Cortex of kidney (tissue), 1 donor: ENCODE measurements at places on chromosomes 7 and 10.

GRCh38 chr10:25561758-25562157 is 372.3 kb upstream of the MYO3A start:
- no peak for DNase-seq

- DNase-seq, result no peak
These were observed 48.6 kb downstream of the MCU start for GRCh38 chr10:72740528-72740927.

DNA sequence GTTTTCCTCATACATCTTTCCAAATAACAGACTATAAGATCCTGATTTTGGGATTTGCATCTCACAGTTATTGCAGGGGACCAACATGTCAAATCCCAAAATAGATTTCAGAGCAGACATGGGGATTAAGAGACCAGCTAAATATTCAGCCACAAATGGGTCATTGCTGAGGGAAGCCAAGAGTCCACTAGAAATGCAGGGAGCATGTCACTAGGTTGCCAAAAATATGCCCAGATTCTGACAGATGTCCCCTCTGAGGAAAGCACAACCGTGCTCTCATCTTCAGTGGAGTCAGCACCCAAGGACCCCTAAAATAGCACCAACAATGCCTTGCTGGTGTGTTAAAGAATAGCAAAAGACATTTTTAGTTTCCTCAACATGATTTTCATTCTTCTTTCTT is 56.2 kb upstream of the AGK start:
- DNase-seq, result no peak

DNA sequence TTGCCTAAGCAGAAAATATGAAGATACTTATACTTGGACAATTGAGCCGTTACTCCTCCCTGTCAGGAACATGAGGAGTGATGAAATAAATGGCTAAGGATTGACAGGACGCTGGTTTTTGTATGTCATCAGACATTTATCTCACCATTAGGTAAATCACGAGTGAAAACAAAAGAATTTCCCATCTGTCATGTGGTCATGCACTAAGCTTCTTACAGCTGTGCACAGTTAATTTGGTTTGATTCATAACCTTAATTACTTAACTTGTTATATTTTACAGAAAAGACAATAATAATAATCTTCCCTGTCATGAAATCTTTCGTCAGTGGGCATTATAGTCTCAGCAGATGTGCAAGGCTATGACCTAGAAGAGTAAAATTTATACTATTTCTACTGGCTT is 266.5 kb downstream of the HGF start:
- no peak for DNase-seq

DNA sequence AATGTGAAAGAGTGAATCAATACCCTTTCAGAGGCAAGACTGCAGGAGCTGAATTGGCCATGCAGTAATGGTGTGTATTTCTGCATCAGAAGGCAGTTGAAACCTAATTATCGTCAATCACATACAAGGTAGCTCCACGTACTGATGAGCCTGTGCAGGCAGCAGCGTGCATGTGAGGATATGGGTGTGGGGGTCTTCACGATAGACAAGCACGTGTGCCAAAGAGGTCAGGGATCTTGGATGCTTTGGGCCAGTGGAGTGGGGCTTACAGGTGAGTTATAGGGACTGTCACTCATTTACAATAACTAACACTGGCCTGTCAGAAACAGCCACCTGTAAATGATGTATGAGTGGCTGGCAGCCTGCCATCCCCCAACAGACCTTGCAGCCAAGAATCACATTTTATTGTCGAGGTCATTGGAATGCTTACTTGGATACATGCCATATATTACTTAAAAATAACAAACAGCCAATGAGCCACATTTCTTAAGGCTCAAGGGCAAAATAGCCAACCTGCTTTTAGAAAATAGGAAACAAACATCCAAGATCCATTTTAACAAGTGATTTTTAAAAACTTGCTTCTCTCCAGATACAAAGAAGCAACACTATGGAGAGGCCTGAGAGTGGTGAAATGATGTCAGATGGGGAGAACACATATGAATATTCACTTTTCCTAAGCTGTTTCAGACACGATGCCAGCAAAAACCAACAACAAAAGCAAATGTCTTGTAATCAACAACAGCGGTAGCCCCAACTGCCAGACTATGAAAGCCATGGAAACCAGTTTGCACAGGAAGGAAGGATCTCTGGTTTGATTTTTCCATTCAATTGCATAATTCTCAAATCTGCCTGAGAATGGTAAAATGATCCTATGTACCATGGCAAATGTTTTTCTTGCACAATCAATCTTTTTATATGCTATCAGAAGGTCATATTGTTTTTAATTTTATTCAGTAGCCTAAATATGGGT is 210.7 kb downstream of the SKAP2 start:
- DNase-seq, result no peak

DNA sequence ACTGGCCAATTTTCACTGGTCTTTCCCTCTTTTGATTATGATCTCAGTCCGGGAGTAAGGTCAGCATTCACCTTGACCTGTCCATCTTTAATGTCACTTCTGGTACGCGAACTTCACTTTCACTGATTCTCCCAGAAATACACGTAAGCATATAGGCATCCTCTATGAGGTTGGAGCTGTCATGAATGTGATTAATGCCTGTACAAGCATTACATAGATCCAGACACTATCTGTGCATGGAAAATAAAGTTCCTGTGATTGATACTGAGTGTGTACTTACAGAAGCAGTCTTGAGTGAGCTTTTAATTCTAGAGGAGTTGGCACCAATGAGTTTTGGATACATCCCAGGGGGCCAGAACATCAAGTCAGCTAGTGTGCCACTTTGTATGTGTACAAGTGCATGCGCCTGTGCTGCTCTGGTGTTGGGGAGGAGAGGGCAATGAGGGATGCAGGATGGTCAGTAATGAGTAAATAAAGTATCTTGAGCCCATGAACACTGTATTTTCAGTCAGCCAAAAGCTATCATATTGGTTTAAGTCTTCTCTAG is 6.0 kb downstream of the PTPRZ1 start:
- no peak for DNase-seq

GRCh38 chr7:37070471-37070870 is 346.2 kb upstream of the AOAH start:
- DNase-seq, result no peak

DNA sequence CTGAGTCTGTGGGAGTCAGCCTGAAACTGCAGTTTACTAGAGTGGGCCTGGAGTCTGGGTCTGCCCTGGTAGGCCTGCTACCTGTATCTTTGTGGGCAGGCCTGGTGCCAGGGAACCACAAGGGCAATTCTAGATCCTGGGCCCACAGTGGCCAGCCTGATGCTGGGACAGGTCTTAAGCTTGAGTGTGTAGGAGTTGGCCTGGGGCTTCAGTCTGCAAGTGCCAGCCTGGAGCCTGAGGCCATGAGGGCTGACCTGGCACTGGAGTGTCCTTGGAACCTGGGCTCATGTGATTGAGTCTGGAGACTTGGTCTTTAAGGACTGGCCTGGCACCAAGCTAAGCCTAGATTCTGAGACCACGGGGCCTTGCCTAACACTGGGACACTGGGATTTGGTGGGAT is 245.7 kb upstream of the TEX47 start:
- DNase-seq, result no peak

DNA sequence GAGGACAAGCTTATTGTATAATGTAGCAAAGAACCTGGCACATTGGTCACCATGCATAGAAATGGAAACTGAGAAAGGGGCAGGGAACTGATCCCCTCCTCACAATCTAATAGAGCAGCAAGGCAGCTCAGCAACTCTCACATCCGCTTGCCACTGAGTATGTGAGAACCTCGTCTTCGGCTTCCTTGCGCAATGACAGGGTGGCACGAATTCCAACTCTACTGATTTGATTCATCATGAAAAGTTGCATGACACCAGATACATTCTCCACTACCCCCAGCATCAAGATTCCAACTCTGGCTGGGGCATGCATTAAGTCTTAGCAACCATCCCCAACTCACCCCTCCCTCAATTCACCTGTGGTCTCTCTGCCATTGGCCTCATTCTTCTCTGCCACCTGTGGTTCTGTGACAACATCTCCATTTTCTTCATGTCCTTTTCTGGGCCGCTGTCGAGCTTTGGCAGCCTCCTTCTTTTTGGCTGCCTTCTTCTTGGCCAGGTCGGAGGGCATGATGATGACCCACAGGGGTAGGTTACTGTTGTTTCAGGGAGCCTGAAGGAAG is 976 bp downstream of the ABCF2 start:
- DNase-seq, result no peak

- DNase-seq, result no peak
These were observed 35.8 kb upstream of the GNAI1 start for GRCh38 chr7:80098795-80099194.

- no peak for DNase-seq
These were observed 225.7 kb downstream of the TNS3 start for GRCh38 chr7:47356261-47356660.

DNA sequence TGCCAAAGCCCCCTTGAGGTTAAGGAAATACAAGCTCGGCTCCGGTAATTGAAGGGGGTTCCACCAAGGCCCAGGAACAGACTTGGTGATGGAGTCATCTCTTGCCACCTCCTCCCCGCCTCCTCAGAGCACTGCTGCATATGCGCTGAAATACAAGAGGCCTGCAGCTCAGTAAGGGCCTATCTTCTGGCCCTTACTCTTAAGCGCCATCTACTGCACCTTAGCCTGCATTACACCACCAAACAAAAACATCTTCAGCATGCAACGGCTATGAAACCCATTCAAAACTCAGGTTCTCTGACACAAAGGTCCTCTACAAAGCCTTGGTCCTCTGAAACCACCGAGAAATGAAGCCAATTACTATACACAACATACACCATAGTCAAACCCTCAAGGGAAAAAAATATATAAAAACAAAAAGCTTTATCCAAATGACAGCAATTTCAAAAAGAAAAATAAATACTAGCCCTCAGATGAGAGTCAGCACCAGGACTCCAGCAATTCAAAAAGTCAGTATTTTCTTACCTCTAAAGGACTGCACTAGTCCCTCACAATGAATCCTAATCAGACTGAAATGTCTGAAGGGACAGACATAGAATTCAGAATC is 176.8 kb upstream of the TBX20 start:
- no peak for DNase-seq

GRCh38 chr7:20026762-20027161 is 190.4 kb downstream of the MACC1 start:
- no peak for DNase-seq

DNA sequence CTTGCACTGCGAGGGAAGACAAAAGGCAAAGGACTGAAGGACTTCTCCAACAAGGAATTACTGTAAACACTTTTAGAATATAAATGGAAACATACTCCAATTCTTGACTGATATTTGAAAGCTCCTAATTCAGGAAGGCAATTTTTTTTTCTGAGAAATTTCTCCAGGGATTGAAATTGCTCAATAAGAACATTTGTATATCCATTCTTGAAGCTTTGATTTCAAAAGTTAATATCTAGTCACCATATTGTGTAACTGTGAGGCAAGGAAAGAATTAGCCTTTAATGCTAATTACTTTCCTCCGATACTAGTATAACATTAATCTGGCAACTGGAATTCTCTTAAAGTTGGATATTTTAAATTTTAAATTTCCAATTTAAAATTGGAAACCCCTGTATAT is 188.4 kb upstream of the COL1A2 start:
- no peak for DNase-seq

DNA sequence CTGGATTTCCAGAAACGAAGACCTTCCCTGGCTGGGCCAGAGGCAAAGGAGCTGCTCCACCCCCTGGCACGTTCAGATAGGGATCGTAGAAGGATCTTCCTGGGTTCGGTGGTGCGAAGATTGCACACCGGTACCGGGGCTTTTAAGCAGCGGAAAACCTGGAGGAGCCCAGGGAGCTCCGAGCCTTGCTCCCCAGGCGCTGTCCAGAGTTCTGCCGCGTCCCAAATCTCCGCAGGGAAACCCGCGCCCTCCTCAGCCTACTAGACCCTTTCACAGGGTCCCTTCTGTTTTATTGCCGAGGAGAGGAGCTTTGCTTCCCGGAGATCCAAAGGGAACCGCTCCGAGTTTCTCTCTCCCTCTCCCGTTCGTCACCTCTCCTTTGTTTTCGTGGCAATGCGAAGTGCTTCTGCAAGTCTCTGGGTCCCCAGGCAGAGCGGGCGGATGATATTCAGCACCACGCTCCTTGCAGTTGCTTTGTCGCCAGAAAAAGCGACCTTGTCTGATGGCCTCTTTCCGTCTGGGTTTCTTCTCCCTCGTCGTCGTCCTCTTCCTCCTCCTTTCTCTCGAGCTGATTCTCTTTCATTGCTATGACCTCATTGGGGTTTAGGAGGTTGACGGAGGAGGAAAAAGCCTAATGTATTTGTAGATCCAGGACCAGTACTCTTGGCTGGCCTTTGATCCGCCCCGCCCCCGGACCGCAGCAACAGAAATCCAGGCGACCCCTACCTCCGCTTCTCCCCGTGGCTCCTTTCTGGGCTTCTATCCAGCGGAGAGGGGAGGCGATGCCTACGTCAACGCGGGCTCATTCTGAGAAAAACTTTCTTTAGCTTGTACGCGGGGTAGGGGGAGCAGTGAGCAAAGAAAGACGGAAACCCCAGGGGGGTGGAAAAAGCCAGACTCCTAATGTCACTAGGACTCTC is at the start of gene TMEM196:
TMEM196 (minus strand) TSS at position 777 of the 920 bp plus-strand sequence. CDS start 921 bp downstream, outside the sequence.
- no peak for DNase-seq

DNA sequence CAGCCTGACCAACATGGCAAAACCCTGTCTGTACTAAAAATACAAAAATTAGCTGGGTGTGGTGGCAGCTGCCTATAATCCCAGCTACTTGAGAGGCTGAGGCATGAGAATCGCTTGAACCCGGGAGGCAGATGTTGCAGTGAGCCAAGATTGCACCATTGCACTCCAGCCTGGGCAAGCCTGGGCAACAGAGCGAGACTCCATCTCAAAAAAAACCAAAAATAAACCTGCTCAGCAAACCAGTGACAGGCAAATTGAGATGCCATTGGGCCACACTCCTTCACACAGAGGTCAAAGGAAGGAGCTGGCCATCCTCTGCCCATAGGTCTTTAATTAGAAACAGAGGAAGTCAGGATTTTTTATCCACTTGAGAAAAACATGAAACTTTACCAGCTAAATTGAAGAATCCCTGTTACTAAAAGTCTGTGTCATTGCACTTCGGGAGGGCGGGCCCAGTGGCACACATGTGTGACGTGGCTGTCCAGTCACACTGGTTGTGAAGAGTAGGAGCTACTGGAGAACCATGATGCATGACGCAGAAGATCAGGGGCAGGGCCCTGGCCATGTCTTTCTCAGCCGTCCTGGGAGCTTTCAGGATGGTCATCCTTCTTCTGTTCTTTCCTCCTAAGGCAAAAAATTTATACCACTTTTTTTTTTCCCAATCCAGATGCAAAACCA is 118.3 kb upstream of the ZNF438 start:
- no peak for DNase-seq

DNA sequence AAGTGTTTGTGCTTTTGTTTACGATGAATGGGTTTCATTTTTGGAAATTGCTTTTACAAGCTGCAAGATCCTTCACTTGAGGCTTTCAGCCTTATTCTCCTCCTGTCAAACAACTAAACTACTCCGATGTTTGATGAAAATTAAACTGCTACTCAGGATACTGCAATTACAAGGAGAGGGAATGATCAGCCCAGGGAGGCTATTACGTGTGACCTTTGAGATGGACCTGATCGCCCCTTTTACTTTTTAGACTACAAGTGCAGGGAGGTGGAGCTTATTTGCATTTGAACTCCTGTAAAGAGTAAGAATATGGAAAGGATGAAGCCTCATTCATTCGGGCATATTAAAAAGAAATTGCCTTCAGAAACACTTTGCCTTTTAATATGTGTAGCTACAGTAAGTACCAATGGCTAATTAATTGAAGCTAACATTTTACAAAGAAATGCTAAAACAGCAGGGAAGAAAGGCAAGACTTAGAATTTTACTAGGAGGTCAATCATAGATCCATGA is 219.1 kb downstream of the PHTF2 start:
- no peak for DNase-seq
